ENCODE measurements at places on chromosomes 3 and 15. TPM values are rescaled to one million over a fixed set of nuclear protein-coding genes. Genes with fewer than 3 reads are reported as not detected.
A peak's percentile ranks its signal among the peaks of the same experiment; 100 is the strongest.

DNA sequence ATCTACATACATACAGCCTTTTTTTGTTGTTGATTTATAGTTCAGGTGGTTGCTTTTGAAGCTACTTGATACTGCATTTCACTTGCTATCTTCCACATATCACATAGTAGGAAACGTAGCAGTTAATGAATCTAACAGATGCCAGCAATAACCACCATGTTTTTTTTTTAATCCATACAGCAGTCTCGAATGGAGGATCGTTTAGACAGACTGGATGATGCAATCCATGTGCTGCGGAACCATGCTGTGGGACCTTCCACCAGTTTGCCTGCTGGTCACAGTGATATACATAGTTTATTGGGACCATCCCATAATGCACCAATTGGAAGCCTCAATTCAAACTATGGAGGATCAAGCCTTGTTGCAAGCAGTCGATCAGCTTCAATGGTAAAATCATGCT is 123.2 kb upstream of the CGNL1 start:
- no peak for DNase-seq

HYAL3 gene
- total RNA-seq, result 2.5 TPM

DNA sequence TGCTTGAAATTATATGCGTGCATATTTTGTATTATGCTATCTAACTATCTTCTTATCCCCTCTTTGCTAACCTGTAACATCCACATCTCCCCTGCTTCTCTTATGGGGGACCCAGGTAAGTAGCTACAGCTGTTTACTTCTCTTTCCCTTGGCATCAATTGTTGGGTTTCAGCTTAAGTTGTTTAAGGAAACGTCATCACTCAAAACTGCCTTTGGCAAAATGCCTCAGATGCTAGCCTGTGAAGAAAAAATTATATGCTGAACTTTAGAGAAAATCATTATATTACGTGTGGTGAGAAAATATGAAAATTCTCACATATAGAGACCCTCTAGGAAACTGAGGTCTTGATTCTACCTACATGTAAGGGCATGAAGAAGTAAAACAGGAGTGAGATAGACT is 447.0 kb upstream of the NECTIN3 start:
- no peak for DNase-seq

- no peak for DNase-seq
Measured at GRCh38 chr3:152381881-152382295, 113.2 kb downstream of the MBNL1 start.

GRCh38 chr15:73617301-73617831 is 15.8 kb downstream of the NPTN start:
- DNase-seq, result no peak

GP9 gene
- 0.48 TPM for total RNA-seq

DNA sequence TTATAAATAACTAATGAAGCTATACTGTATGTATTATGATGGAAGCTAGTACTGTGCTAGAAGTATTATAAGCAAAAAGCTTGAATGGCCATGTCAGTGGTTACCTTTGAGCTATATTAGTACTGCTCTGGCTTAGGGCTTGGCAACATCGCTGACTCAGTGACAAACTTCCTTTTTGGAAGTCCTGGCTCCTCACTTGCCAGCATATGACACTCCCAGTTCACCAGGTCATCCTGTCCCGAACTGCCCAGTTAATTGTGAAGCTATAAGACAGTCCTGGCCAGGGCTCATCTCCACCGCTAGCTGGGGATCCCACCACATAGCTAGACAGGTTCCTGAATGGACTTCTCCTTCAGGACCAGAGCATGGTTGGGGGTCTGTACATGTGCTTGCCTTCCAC is 31.9 kb downstream of the RAB8B start:
- DNase-seq, result peak; percentile 82

DNA sequence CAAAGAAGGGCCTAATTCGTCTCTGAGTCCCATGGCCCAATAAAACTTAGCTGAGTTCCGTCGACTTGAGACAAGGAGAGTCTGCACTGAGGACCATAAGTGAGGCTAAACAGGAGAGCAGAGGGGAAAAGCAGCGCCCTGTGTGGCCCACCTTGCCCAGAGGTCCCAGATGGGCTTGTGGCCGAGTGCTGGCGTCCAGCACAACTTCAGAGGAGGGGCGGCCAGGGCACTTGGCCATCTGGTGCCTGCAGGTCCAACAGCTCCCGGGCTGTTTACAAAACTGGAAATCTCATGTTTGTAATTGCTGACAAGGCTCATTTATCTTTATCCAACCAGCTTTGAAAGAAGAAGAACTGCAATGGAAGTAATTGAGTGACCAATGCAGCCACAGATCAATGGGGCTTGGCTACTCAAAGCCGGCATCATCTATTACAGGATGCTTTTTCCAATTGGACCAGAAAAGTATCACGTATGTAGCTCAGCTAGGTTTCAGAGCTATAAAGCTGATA is 306.3 kb downstream of the OCA2 start:
- no peak for DNase-seq

ITIH4 gene
- 28.8 TPM for total RNA-seq

GRCh38 chr3:46830801-46831200 is 32.4 kb downstream of the MYL3 start:
- DNase-seq, result no peak

DNA sequence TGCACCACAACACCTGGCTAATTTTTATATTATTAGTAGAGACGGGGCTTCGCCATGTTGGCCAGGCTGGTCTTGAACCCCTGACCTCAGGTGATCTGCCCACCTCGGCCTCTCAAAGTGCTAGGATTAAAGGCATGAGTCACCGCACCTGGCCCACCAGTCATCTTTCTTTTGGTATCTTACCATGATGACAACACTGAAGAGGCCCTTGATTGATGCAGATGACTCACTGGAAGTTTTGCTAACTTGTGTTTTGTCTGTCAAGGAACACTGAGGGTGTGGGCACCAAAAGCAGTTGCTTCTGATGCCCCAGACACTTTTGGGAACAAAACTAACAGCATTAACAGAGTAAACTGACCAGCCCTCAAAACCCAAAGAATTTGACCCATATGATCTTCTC is 88.3 kb downstream of the MYO5A start:
- no peak for DNase-seq

GRCh38 chr15:33310481-33311311 is at the start of gene RYR3:
Gene RYR3, plus strand, starts transcription at chr15:33310967. Its CDS starts 79 bp downstream, at chr15:33311046.
- peak; percentile 81 for DNase-seq

CLEC3B gene
- total RNA-seq, result 136 TPM

DNA sequence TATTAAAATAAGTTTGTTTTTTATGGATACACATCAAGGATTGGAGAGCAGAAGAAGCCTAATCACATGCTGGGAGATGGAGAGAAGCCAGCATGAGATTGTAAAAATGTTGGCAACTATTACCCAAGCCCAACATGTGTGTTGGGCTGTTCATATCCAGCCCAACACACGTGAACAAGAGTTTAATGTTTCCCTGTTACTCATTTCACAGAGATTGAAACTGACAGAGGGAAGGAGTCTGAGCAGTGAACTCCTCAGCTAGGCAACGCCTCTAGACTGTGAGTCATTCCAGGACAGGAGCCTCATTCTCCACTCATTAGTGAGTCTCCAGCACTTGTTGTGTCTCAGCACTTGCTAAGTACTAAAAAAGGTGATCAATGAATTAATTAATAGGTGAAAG is 43.2 kb upstream of the CMSS1 start:
- no peak for DNase-seq

SNX22 gene
- total RNA-seq, result 0.38 TPM

GRCh38 chr3:46228260-46229242 is 13.7 kb upstream of the CCR3 start:
- no peak for DNase-seq

GRM7 gene
- total RNA-seq, result 1.1 TPM

DNA sequence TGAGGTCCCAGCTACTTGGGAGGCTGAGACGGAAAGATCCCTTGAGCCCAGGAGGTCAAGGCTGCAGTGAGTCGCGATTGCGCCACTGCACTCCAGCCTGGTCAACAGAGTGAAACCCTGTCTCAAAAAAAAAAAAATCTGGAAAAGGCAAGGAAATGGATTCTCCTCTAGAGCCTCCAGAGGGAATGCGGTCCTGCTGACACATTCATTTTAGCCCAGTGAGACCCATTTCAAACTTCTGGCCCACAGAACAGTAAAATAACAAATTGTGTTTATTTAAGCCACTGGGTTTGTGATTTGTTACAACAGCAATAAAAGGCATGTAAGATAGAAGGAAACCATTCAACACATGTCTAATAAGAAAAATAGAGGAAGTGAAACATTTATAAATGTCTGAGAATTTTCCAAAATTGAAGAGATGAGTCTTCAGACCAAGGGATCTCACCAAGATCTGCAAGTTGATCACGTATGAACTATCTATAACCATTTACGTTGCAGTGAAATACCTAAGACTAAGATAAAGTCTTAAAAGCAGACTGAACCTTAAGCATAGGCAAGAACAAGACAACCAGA is at the start of gene HTR3E:
Gene HTR3E, plus strand, starts transcription at position 254 of the 573 bp plus-strand sequence. CDS start 466 bp downstream, outside the sequence.
- no peak for DNase-seq

- DNase-seq, result no peak
Measured at GRCh38 chr3:57530071-57530608, 14.0 kb downstream of the DNAH12 start.

DNA sequence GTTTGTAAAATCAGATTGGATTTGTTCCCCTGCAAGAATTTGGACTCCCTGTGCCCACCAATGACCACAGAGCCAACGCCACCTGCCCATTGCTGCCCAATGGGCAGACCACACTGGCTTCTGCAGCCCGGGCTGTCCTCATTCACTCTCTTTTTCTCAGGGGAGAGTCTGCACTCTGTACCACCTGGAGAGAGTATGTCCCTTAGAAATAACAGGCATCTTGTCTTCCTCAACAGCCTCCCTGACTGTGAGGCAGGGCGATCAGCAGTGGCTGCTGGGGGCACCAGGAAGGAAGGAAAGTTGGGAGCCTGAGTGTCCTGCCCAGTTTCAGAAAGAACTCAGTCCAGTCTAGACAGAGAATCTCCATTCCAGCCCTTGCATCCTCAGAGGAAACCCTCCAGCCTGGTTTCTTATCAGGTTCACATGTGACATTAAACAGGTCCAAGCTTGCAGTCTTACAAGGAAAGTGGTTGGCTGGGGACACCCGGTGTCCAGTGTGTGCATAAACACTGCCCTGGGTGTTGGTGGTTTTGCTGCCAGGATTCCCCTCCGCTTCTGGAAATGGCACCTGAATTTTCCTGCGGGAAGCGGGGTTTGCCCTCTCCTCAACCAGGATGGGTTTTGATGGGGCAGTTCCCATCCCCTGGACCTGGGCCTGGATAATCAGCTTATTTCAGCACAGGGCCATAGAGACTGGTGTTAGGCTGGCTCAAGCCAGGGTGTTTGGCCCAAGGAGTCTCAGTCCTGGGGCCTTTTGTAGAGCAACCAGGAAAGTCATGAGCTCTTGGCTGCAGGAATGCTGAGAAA is 37.2 kb downstream of the SSUH2 start:
- peak; percentile 87 for DNase-seq

GRCh38 chr3:160796089-160796812 is 40.2 kb downstream of the PPM1L start:
- DNase-seq, result no peak

DNA sequence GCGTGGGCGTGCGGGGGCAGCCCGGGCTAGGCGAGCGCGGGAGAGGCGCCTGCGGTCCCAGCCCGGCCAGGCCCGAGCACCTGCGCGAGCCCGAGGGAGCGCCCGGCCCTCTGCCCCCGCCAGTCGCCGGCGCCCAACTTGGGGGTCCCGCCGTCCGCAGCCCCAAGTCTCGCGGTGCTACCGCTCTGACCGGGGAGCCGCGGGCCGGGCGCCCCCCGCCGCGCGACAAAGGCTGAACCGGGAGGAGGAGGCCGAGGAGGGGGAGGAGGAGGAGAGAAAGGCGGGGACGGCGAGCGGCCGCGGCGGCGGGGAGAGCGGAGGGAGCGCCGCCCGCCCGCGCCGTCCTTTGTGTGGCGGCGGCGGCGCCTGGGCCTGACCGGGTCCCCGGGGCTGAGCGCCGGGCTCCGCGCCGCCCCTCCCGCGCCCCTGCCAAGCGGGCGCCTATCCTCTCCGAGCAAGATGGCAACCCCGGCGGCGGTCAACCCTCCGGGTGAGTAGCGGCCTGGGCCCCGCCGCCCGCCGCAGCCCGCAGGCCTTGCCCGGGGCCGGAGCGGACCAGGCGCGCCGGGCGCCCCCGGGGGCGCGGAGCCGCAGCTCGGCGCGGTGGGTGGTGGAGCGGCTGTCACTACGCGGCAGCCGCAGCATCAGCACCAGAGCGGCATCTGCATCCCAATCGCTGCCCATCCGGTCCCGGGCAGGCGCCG is at the start of gene ARNT2:
Gene ARNT2, plus strand, starts transcription at position 326 of the 704 bp plus-strand sequence. Its CDS starts 134 bp downstream, at position 460.
- no peak for DNase-seq

GRCh38 chr3:116087426-116087825 is 357.9 kb downstream of the LSAMP start:
- no peak for DNase-seq

GOLGA6B gene
- not detected for total RNA-seq

LTK gene
- total RNA-seq, result 0.24 TPM

DNA sequence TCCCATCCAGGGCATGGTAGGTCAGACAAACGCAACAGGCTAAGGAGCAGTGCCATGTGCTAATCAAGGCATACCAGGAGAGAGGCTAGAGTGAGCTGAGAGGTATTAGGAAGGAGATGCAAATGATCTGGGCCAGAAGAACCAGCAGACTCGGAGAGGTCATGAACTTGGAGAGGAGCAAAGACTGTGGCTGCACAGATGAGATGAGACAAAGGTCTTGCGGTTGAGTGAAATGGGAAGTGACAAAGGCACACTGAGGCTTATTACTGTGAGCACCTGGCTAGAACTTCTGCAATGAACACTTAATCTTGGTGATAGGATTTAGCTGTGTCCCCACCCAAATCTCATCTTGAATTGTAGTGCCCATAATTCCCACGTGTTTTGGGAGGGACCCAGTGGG is 380.2 kb downstream of the ULK4 start:
- DNase-seq, result no peak

TEX264 gene
- total RNA-seq, result 17.8 TPM

CNTN3 gene
- 5.3 TPM for total RNA-seq

DNA sequence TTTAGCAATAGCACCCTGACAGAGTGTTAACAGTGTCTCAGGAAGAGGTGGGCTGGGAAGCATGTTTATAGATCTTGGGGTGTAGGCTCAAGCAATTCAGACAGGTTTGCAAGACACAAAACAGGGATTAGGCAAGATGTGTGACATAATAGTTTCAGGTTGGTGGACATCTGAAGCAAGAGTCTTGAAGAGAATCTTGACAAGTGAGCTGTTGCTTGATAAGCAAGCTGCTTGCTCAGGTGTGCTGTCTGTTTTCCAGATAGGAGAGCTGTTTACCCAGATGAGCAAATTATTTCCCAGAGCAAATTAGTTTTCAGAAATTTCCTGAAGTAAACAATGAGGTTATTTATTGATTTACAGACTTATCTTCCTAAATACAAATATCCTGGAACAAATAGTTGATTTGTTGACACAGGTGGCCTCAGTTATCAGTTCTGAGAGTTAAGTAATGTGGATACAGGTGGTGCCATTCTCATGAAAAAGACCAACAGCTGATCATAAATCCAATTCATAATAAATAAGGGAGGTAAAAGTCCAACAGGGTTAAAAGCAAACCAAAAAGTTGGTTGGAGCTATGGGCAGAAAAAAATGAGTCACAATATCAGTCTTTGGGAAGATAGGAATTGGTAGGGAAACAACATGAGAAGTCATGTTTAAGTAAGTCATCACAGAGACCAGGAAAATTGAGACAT is 437.3 kb downstream of the TBL1XR1 start:
- DNase-seq, result no peak

ERICH6 gene
- not detected for total RNA-seq

- DNase-seq, result no peak
Measured at GRCh38 chr3:177703788-177704187, 506.5 kb upstream of the TBL1XR1 start.

Measured in posterior vena cava (tissue), 2 donors.